ENCODE measurements at places on chromosomes 16 and 17. TPM values are rescaled to one million over a fixed set of nuclear protein-coding genes. Genes with fewer than 3 reads are reported as not detected.

DNA sequence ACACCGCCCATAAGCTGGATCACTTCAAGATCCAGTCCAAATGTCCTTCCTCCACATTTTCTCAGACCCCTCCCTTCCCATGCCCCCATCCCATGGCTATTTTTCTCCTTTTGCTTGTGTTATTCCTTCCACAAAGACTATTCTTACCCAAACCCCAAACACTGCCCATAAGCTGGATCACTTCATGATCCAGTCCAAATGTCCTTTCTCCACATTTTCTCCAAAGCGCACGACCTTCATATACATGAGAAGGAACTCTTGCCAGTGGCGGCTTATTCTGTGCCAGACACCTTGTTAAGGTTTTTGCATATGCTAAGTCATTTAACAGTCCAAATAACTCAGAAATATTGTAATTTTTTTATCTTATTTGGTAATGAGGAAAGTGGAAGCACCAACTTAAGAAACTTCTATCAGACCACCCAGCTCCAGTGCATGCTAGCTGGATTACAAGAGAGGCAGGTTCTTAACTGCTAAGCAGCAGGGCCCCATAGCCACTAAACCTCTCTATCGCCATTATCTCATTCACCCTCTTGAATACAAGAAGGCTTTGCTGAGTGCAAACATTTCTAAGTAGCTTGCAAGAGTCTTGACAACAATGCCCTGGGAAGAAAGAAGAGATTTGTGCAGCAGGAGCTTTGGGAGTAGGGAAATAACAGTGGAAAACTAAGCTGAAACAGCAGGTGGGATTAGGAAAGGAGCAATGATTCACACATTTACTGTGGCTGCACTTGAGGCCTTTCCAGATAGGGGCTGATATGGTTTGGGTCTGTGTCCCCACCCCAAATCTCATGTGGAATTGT lies 428.2 kb upstream of the MAF start:
- no peaks in the 10 kb centered on the region for H3K36me3 ChIP-seq
- H3K4me1 ChIP-seq = no peaks in the 10 kb centered on the region
- H3K4me3 ChIP-seq = no peak overlapping the region
- H3K27ac ChIP-seq = no peak overlapping the region

DNA sequence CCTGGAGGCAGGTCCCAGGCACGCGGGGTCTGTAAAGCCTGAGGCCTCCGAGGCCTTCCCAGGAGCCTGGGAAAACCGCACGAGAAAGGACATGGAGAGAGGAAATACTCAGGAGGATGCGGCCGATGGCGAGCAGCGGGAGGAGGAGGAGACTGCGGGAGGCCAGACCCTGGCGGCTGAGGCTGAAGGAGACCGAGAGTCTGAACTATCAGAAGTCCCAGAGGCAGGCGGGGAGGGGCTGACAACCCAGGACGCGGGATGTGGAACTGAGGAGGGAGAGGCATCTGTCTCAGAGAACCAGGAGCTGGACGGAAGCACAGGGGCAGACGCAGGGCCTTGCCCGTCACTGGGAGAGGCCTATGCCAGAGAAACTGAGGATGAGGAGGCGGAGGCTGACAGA lies 2.4 kb downstream of the APOBR start:
- H3K36me3 ChIP-seq = no peaks in the 10 kb centered on the region
- no peak for DNase-seq
- H3K27me3 ChIP-seq = no peaks in the 10 kb centered on the region
- no peak overlapping the region for H3K4me3 ChIP-seq
- no peak overlapping the region for H3K27ac ChIP-seq

GRCh38 chr16:84278968-84279367 lies 15.7 kb upstream of the WFDC1 start:
- H3K4me1 ChIP-seq = peaks cover 8% of the 10 kb centered on the region
- H3K4me3 ChIP-seq = no peak overlapping the region
- no peaks in the 10 kb centered on the region for H3K27me3 ChIP-seq
- peak; percentile 44 for DNase-seq
- no peaks in the 10 kb centered on the region for H3K36me3 ChIP-seq
- no peak overlapping the region for H3K27ac ChIP-seq

DNA sequence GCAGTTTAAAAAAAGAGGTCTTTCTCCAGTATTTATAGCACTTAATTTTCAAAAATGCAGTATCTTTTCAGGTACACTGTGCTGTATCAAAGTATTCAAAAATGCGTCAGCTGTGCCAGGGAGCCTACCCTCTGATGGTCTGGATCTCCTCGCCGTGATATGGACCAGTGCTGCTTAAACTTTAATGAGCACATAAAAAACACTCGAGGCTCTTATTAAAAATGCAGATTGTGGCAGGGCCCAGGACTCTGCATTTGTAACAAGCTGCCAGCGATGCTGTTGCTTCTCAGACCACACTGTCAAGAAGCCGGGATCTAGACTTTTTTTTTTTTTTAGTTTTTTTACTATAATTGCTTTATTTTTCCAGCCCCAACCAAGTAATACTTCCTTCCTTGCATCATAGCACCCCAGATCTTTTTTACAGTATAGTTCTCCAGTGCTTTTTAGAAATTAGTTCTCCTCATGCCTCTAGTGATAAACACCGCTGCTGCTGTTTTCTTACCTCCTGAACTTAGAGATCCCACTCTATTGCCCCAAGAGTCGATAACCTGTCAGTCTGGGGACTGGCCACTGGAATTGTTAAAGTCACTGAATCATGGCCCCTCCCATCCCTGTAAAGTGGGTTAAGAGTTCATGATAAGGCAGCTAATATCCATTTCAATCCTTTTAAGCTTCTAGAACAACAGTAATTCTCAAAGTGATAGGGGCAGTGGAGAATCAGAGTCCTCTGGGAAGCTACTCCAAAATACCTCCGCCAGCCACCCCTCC lies 1.6 kb upstream of the SMARCD2 start:
- DNase-seq = no peak
- no peaks in the 10 kb centered on the region for H3K27me3 ChIP-seq

GRCh38 chr16:76784530-76784929 lies 406.5 kb upstream of the MON1B start:
- no peak for DNase-seq
- H3K4me3 ChIP-seq = no peak overlapping the region
- H3K27ac ChIP-seq = no peak overlapping the region
- H3K27me3 ChIP-seq = no peaks in the 10 kb centered on the region

GRCh38 chr17:73533127-73533526 lies 111.1 kb downstream of the SDK2 start:
- no peaks in the 10 kb centered on the region for H3K27me3 ChIP-seq
- no peaks in the 10 kb centered on the region for H3K4me1 ChIP-seq
- no peak for DNase-seq
- H3K4me3 ChIP-seq = no peak overlapping the region
- H3K36me3 ChIP-seq = no peaks in the 10 kb centered on the region
- H3K27ac ChIP-seq = no peak overlapping the region

DNA sequence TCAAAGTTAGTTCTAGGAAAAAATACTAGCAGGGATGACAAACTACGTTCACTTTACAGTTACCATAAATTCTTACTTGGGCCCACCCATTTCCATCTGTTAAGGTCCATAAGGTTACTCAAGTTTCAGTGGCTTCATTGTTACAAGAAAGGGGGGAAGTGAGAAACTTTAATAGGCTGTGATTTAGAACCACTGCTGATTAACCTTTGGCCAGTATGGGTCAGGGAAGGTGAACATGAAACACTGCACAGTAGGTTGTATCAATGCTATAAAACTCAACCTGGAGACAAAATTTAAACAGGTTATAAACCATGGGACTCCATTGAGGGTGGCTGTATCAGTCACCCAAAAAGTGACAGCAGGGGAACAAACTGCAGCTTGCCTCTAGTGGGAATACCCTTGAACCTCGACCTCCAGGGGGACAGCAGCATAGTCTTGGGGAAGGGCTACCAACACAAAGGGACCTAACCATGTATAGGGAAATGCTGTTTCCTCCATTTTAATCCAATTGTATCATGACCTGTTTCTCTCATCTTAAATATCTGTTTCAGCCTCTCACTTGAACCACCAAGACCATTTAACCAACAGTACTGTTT lies 10.4 kb downstream of the PTRH2 start:
- peak; percentile 11 for DNase-seq
- H3K4me1 ChIP-seq = no peaks in the 10 kb centered on the region
- H3K4me3 ChIP-seq = no peak overlapping the region
- no peak overlapping the region for H3K27ac ChIP-seq

- H3K27ac ChIP-seq = no peak overlapping the region
- DNase-seq = peak; percentile 78
- peaks cover 13% of the 10 kb centered on the region for H3K36me3 ChIP-seq
These were observed 10.2 kb downstream of the CLUH start for GRCh38 chr17:2701161-2701995.

GRCh38 chr16:56305956-56306565 lies 114.8 kb downstream of the GNAO1 start:
- peak; percentile 31 for DNase-seq
- no peaks in the 10 kb centered on the region for H3K36me3 ChIP-seq
- H3K27me3 ChIP-seq = no peaks in the 10 kb centered on the region
- no peak overlapping the region for H3K4me3 ChIP-seq

DNA sequence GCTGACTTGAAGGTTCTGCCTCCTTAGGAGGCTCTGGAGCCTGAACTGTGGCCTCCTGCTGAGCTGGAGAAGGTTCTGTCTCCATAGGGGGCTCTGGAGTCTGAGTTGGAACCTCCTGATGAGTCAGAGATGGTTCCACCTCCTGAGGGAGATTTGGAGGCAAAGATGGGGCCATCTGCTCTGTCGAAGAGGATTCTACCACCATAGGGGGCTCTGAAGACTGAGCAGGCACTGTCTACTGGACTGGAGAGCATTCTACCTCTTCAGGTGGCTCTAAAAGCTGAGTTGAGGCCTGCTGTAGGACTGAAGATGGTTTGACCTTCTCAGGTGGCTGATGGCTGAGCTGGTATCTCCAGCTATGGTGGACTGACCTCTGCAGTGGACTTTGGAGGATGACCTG lies 16.2 kb downstream of the RDM1 start:
- H3K27me3 ChIP-seq = no peaks in the 10 kb centered on the region
- H3K4me1 ChIP-seq = no peaks in the 10 kb centered on the region
- H3K27ac ChIP-seq = no peak overlapping the region

- H3K4me1 ChIP-seq = no peaks in the 10 kb centered on the region
- no peaks in the 10 kb centered on the region for H3K36me3 ChIP-seq
- no peak overlapping the region for H3K27ac ChIP-seq
- no peak for DNase-seq
These were observed 61.6 kb downstream of the WNT3 start for GRCh38 chr17:46756861-46757260.

GRCh38 chr16:27665881-27666280 lies 115.9 kb downstream of the KATNIP start:
- no peaks in the 10 kb centered on the region for H3K36me3 ChIP-seq
- no peak overlapping the region for H3K4me3 ChIP-seq
- H3K27ac ChIP-seq = no peak overlapping the region
- H3K4me1 ChIP-seq = no peaks in the 10 kb centered on the region

- H3K27ac ChIP-seq = no peak overlapping the region
- no peaks in the 10 kb centered on the region for H3K27me3 ChIP-seq
- no peak overlapping the region for H3K4me3 ChIP-seq
These were observed 2.3 kb upstream of the MVD start for GRCh38 chr16:88665148-88665547.

- no peaks in the 10 kb centered on the region for H3K4me1 ChIP-seq
- H3K36me3 ChIP-seq = no peaks in the 10 kb centered on the region
- no peak overlapping the region for H3K27ac ChIP-seq
- no peak overlapping the region for H3K4me3 ChIP-seq
These were observed 4.2 kb upstream of the MAFG start for GRCh38 chr17:81931557-81932332.

- no peaks in the 10 kb centered on the region for H3K4me1 ChIP-seq
- peak overlapping the region; percentile 71 for H3K27ac ChIP-seq
- no peaks in the 10 kb centered on the region for H3K27me3 ChIP-seq
- H3K36me3 ChIP-seq = no peaks in the 10 kb centered on the region
- no peak for DNase-seq
These were observed 128.5 kb upstream of the HS3ST2 start for GRCh38 chr16:22685459-22685830.

DNA sequence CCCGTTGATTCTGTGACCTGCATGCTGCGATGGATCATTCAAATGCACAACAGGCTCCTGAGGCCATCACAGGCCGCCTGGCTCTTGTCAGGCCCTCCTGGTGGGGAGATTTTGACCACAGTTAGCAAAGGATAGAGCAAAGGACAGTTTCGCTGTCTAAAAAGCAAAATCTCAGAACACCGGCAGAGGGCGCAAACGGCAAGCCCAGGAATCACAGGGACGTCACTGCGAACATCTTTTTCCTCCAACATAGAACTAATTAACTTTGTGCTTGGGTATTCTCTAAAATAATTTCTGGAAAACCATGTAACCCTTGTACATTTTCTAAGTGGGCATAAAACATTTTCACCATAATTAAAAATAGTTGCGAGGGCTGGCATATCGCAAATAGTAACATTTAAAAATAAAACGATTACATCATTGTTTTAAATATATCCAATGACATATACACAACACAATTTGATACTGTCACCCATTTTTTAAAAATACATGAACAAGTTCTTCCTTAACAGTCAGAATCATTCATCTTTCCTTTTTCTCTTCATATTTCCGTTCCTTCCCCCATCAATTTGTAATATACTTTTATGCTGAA lies 19.7 kb upstream of the SLC47A1 start:
- peak; percentile 76 for DNase-seq
- H3K36me3 ChIP-seq = no peaks in the 10 kb centered on the region
- H3K4me3 ChIP-seq = no peak overlapping the region
- no peaks in the 10 kb centered on the region for H3K4me1 ChIP-seq
- no peak overlapping the region for H3K27ac ChIP-seq

- H3K4me1 ChIP-seq = peaks cover 36% of the 10 kb centered on the region
- peak; percentile 7 for DNase-seq
- H3K4me3 ChIP-seq = no peak overlapping the region
- H3K27me3 ChIP-seq = no peaks in the 10 kb centered on the region
- H3K36me3 ChIP-seq = no peaks in the 10 kb centered on the region
These were observed 77.6 kb downstream of the CCDC182 start for GRCh38 chr17:57667461-57667923.

GRCh38 chr17:49680314-49680713 lies 2.4 kb upstream of the SPOP start:
- H3K36me3 ChIP-seq = no peaks in the 10 kb centered on the region
- no peaks in the 10 kb centered on the region for H3K27me3 ChIP-seq
- no peak overlapping the region for H3K4me3 ChIP-seq
- peaks cover 21% of the 10 kb centered on the region for H3K4me1 ChIP-seq
- no peak overlapping the region for H3K27ac ChIP-seq

GDPD1 gene
- 2.5 TPM for total RNA-seq

RAPGEFL1 gene
- 4.3 TPM for total RNA-seq

TPSG1 gene
- 3.4 TPM for total RNA-seq

CACNG3 gene
- not detected for total RNA-seq

DPEP3 gene
- total RNA-seq = 0.19 TPM

KRT28 gene
- not detected for total RNA-seq

DOC2A gene
- total RNA-seq = 1.9 TPM

AIPL1 gene
- not detected for total RNA-seq

NPB gene
- 0.66 TPM for total RNA-seq
